KG1 (cell line): ENCODE measurements at places on chromosomes 12 and 14.

GRCh38 chr12:54213079-54213478 is 24.3 kb upstream of the SMUG1 start:
- no peak for DNase-seq

DNA sequence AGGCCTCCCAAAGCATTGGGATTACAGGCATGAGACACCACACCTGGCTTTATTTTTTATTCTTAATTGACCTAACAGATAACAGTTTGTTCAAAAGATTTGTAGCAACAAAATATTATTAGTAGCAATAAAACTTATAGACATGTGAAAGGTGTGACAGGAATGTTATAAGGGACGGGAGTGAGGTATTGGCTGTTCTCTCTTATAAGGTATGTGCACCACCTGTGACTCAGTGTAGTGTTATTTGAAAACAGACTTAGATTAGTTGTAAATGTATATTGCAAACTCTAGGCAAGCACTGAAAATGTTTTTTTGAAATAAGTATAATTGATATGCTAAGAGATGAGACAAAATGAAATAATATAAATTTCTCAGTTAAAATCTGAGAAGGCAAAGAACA is 57.8 kb downstream of the KLRG1 start:
- DNase-seq, result no peak

- DNase-seq, result no peak
Measured at GRCh38 chr14:57559576-57559975, 65.9 kb upstream of the CCDC198 start.

GRCh38 chr14:79167957-79168356 is 997.8 kb downstream of the NRXN3 start:
- DNase-seq, result no peak

GRCh38 chr12:52156757-52157565 is 34.9 kb downstream of the KRT80 start:
- no peak for DNase-seq

GRCh38 chr12:94095618-94096017 is 52.8 kb upstream of the PLXNC1 start:
- DNase-seq, result no peak

- no peak for DNase-seq
Measured at GRCh38 chr12:115857923-115858322, 419.6 kb downstream of the MED13L start.

GRCh38 chr12:117538926-117539325 is 177.5 kb upstream of the NOS1 start:
- no peak for DNase-seq

DNA sequence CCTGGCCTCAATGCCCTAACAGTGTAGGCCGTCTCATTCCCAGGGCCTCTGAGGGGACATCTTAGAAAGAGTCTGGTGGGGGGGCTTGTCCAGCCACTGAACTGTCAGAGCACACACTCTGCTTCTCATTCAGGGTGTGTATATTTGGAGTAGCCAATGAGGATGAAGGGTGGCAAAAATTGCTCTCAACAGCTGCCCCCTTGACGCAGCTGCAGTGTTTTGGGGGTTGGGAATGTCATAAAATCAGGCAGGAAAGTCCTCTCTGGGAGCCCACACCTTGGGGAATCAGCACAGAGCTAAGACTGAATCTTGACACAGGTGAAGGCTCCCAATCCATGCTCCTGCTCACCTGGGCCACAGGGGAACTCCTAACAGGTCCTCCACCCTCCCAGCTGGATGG is 1.5 kb downstream of the RASAL1 start:
- no peak for DNase-seq

GRCh38 chr14:72632727-72633126 is 261.2 kb downstream of the DPF3 start:
- no peak for DNase-seq

GRCh38 chr12:12017798-12018197 is 52.9 kb upstream of the BCL2L14 start:
- DNase-seq, result no peak

- DNase-seq, result no peak
Measured at GRCh38 chr12:42946871-42947381, 357.4 kb upstream of the PRICKLE1 start.

DNA sequence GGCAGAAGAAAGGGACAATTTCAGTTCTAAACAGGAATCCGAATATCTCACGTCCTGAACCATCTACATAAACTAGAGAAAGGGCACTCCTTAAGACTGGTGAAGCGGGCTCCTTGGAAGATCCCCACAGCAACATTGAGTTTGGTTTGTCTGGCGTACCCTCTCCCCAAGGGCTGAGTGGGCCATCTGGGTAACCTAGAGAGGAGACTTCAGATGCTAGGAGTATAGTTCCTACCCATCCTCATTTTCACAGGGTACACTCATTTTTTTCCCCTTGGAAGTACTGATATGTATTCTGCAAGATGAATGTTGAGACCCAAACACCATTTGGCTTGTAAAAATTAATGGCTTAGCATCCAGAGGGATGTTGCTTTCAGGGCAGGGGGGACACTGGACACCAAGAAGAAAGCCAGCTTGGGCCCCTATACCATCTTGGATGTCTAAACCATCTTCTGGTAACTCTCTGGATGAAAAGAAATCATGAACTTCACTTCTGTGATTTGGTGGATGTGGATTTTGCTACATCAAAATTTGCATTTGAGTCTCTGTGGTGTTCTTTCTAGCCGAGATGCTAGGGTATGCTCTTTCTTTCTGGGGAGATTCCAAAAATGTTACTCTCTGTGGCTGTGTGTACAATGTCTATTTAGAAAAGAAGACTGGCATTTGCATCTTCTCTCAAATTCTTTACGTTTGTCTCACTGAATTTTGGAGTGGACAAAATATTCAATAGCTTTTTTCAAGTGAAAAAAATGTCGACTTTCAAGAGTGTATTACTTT is 97.7 kb downstream of the ETV6 start:
- no peak for DNase-seq

GRCh38 chr14:95531473-95531872 is 3.4 kb upstream of the GLRX5 start:
- DNase-seq, result no peak

GRCh38 chr14:61557262-61557661 is 138.1 kb upstream of the HIF1A start:
- no peak for DNase-seq

GRCh38 chr12:124470806-124471205 is 96.6 kb downstream of the NCOR2 start:
- DNase-seq, result no peak

GRCh38 chr14:102827716-102828115 is 50.5 kb downstream of the TRAF3 start:
- DNase-seq, result no peak

DNA sequence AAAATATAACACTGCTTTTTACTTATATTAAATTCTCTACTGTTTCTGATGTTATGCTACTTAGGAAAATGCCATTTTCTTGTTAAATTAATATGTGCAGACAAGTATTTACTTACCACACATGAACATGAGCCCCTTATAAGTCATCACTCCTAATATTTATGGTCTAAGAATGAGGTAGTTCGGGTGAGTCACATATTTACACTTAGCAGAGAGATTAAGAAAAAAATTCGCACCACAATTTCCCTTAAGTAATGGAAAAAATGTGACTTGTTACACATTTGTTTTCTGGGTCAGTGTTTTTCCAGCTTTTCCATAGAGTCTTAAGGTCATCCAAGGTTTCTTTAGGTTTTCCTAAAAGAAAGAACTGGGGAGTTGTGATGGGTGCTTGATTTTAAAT is 68.3 kb downstream of the RERG start:
- no peak for DNase-seq

DNA sequence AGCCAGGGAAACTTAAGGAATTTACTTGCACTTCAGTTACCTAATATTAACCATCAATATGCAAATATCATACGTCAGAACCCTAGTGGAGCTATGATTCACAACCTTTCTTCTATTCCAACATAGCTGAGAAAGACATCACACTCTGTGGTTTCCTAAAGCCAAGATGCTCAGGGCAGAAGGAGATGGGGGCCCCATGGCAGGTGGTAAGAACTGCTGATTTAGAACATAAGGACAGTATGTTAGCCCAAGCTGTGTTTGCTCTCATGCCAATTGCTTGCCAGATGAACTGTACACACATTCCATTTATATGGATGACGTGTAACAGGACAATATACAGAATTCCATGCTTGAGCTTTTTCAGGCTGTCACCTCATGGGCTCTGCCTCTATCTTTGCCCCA is 34.6 kb downstream of the HECTD4 start:
- no peak for DNase-seq

- DNase-seq, result no peak
Measured at GRCh38 chr14:102692334-102692733, 84.9 kb upstream of the TRAF3 start.

DNA sequence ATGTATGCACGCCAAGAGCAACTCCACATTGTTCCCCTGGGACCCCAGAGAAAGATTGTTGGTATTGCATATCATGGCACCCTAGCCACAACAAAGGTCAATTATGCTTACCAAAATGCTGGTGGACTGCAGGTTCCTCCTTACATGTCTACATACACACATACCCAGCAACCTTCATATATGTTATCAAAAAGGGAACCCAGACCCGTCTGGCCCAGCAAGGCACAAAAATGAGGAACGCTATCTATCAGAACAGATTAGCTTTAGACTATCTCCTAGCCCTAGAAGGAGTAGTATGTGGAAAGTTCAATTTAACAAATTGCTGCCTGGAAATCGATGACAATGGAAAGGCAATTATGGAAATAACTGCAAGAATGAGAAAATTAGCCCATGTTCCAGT is 61.5 kb downstream of the DHRS2 start:
- DNase-seq, result no peak

DNA sequence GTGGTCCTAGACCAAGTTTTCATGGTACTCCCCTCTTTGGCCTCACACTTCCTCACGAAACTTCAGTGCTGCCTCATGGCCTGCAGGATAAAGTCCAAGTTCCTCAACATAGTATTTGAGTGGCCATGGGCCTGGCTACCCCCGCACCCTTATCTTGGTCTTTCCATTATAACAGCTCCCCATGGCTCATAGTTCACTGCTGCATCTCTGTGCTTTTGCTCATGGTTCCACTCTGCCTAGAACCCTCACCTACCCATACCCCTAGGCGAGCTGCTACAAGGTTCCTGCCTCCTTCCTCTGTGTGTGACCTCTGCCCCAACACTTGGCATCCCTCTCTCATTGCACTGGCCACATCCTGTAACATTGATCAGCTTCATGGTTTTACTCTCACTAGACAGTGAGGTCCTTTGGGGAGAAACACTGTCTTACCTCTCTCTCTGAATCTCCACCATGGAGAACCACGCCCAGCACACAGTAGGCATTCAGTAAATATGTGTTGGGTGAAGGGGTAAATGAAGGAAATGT is 158.9 kb downstream of the GPR65 start:
- no peak for DNase-seq

DNA sequence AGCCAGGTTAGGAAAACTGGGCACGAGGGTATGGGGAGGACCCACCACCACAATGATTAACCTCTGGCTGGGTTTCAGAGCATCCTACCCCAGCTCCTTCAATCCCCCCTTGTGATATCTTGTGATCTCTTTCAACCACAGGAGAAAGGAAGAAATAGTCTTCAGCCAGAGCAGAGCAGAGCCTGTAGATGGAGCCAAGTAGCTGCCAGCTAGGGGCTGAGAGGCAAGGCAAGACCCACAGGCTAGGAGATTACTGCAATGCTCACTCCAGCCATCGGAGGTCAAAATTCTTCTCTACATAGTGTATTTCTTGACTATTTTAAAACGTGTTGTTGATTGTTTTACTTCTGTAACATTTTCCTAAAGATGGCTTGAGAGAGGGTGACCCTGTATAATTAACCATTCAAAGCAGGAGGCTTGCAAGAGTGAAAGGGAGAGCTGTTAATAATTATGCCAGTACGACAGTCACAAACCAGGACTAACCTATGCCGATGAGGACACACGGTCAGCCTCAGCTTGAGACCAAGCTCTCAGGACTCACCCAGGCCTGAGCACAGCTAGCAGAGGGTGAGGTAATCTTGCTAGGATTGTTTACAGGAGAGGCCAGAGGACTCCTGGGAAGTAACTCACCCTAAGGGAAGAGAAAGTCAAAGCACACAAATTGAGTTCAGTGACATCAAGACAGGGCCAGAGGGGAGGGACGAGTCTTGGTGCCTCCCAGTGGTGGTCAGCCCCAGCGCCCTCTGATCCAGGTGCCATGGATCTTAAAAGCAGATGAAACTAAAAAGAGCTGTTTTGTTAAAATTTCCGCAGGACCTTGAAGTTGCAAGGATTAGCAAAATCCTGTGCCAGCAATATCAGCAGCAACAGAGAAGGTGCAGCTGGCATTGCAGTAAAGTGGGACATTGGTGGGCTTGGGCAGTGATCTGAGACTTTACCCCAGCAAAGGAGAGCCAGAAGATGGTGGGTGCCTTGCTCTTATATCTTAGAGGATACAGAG is 29.8 kb upstream of the CDKN3 start:
- no peak for DNase-seq

DNA sequence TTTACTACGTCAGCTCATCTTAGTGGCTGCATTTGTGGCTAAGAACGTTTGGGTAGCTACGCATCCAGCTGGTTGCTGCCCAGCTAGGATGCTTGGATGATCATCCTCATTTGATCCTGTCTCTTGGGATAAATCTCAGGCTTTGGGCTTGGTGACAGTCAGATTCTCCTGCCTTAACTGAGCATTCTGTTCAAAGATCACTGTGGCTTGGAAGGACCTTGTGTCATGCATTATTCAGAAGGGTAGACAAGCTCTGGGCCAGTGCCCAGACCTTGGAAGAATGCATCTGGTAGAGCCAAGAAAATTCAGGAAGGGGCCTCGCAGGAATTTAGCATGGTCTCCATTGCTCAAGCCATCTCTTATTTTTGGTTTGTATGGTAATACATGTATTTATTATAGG is 188.4 kb downstream of the NRXN3 start:
- DNase-seq, result no peak

DNA sequence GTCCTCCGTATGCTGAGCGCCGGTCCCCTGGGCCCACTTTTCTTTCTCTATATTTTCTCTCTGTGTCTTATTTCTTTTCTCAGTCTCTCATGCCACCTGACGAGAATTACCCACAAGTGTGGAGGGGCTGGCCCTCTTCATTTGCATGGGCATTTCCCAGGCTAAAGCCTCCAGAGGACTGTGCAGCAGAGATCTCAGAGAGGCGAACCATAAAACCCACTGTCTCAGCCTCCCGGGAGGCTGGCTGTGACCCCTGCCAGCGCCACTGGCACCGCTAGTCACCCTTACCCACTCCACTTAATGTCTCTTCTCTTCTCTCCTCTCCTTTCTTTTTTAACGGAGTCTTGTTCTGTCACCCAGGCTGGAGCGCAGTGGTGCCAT is 7.1 kb upstream of the SERPINA9 start:
- no peak for DNase-seq

GRCh38 chr12:33514893-33515292 is 75.3 kb upstream of the SYT10 start:
- no peak for DNase-seq

- DNase-seq, result no peak
Measured at GRCh38 chr14:23376482-23377197, at the start of gene CMTM5. TSS of gene CMTM5 (plus strand) at chr14:23377046. CDS start at chr14:23377252, 206 bp downstream.

DNA sequence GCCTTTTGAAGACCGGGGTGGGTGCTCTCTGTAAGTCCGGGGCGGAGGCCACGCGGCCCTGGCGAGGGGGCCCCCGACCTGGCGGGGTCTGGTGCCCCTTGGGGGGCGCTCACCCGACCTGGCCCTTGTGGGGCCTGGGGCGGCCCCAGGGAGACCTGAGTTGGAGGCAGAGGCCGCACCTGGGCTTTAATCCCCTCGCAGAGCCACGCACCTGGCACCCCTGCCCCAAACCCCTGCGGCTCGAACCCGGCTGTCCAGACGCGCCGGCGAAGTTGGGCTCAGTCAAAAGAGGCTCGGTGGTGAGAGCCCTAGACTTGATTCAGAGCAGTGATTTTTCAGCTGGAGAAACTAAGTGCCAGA is 267 bp downstream of the CFAP251 start:
- DNase-seq, result no peak

GRCh38 chr12:118418385-118419057 is 42.2 kb downstream of the SUDS3 start:
- DNase-seq, result no peak
